ENCODE measurements at places on chromosomes 4 and X.

DNA sequence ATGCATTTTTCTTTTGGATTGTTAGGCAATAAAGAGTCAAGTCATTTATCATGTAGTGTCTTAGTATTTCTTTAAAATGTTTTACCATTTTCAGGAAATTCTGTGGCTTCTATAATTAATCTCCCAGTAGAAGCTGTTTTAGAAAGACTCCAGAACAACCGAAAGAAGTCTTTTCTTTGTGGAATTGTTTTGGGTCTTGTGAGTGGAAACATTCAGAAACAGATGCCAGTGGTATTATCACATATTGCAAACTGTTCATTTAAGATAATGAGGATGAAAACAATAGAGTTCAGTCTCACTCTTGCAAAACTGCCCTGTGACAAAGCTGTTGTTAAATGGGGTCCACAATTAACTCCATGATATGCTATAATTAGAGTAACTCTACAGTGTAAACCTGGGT lies 211.2 kb upstream of the KIT start:
- no peak for DNase-seq

- DNase-seq, result no peak
These were observed 71.7 kb downstream of the ARAP2 start for GRCh38 chr4:36172656-36173055.

DNA sequence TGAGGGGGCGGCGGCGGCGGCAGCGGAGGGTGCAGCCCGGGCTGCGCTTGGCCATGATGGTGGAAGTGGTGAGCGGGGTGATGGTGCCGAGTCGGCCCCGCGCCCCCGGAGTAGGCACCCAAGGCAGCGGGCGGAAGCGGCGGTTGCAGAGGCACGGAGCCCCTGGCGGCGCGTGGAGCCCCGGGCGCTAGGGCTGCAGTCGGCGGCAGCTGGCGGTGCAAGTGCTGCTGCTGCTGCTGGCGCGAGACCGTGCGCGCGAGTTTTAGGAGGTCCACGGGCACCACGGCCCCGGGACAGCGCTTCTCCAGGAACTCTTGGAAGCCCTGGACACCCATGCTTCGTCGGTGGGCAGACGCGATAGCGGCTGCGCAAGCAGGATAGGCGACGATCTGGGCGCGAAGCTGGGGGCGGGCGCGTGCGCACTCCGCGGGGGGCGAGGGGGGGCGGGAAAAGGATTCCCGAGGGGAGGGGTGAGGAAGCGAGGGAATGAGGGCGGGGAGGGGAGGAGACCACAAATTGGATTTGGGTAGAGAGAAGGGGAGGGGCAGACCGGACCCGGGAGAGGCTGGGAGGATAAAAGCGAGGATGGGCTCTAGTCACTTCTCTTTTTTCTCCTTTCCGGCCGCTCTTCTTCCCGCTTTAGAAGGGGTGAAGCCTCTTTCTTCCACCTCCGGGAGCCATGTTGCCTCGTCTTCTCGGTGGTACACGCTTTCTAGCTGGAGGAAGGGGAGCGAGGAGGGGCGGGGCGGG lies at the start of gene FAM120C:
FAM120C (minus strand) TSS at position 391 of the 750 bp plus-strand sequence; CDS start at position 335, 56 bp downstream.
- DNase-seq, result peak; percentile 56

- no peak for DNase-seq
These were observed 304.7 kb upstream of the TAPT1 start for GRCh38 chr4:16530688-16531635.

DNA sequence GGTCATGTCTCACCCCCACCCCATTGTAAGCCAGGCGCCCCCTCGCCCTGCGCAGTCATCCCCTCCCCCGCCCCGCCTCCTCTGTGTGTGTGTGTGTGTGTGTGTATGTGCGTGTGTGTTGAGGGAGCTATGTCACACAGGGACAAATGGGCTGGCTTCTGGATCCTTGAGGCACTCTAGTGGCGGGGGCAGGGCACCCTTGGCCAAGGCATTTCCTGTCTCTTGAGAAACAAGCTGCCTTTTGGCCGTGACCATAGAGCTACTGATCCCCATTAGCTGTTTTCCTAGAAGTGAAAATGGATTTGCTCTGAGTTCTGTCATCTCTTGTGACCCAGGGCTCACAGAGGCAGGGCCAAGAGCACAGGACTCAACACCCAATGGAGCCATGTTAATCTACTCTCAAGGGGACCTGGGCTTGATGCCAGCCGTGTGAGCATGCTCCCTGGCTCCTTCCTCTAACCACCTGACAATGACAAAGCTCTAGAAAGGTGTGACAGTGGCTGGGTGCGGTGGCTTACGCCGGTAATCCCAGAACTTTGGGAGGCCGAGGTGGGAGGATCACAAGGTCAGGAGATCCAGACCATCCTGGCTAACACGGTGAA lies 162.5 kb upstream of the BCOR start:
- DNase-seq, result no peak

GRCh38 chr4:59537246-59537886 lies 1662.8 kb upstream of the ADGRL3 start:
- no peak for DNase-seq

- no peak for DNase-seq
These were observed 88.3 kb downstream of the AMELX start for GRCh38 chrX:11381464-11381863.

GRCh38 chrX:13646154-13646549 lies 6.8 kb upstream of the TCEANC start:
- no peak for DNase-seq

DNA sequence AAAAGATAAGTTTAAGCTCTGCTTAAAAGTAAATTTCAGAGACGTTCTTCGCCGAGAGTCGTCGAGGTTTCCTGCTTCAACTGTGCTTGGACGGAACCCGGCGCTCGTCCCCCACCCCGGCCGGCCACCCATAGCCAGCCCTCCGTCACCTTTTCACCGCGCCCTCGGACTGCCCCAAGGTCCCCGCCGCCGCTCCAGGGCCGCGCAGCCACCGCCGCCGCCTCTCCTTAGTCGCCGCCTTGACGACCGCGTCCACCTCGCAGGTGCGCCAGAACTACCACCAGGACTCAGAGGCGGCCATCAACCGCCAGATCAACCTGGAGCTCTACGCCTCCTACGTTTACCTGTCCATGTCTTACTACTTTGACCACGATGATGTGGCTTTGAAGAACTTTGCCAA lies 70.8 kb downstream of the FMR1NB start:
- DNase-seq, result no peak

- no peak for DNase-seq
These were observed 240.2 kb downstream of the ADGRL3 start for GRCh38 chr4:61440321-61440720.

DNA sequence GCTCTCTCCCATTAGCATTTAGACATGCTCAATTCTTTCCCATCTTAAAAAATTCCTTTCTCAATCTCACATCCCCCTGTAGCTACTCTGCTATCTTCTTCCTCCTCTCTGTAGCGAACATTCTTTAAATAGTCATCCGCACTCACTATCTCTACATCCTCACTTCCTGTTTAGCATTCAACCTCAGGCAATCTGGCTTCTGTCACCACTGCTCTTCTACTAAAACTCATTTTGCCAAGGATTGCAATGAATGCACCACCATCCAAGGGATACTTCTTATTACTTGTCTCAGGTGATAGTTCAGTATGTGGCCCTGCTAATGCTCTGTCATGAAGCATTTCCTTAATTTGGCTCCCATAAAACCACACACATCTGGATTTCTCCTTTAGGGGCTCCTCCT lies 10.9 kb upstream of the TET2 start:
- DNase-seq, result no peak

DNA sequence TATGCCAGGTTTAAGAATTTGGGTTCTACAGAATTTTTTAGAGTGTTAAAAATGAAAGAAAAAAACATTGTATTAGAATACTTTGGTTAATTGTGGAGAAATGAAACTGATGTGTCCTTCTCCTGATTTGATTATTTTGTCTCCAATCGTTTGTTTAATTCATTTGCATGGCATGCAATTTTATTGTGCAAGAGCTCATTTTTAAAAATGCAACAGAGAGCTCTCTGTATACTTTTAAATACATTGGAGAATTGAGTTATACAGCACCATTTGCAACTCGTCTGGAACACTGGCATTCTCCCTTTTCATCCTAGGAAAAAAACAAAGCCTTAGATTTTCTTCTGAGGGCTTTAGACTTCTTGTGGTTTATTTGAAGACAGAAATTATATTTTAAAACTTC lies 689 bp downstream of the EXOC1L start:
- no peak for DNase-seq

DNA sequence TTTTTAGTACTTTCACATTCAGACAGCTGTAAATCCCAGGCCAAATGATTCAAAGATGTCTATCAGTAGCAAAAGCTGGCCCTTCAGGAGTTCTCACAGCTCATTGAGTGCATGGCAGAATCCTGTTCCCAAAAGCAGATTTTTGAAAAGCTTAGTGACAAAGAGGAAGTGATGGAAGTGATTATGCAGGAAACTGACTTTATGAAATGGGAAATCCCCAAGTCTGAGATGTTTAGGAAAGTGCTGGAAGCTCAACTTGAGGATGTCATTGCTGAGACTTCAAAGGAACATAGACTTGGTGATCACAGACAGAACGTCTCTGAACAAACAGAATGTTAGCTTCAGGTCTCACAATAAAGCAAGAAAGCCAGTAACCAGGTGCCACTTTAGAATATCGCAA lies 51.0 kb upstream of the CFAP47 start:
- DNase-seq, result no peak

GRCh38 chrX:150984169-150984824 lies 1.2 kb downstream of the HMGB3 start:
- no peak for DNase-seq

DNA sequence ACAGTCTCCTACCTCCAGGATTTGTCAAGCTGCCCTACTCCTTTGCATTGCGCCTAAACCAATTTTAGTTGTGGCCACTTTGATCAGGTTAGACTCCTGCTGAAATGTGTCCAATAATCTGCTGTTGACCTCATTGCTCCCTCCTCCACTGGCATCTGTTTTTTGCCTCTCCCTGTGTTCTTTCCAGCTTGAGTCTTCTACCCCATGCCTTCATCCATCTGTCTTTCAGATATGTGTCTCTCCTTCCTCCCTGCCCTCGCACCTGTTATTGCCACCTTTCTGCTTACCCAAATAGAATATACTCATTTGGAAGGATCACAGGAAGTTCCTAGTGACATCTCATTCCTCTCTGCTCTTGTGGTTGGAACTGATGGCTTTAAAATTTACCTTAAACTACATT lies 366.6 kb upstream of the CLNK start:
- DNase-seq, result no peak

- DNase-seq, result no peak
These were observed 13.3 kb upstream of the TEX13C start for GRCh38 chrX:125306335-125306866.

DNA sequence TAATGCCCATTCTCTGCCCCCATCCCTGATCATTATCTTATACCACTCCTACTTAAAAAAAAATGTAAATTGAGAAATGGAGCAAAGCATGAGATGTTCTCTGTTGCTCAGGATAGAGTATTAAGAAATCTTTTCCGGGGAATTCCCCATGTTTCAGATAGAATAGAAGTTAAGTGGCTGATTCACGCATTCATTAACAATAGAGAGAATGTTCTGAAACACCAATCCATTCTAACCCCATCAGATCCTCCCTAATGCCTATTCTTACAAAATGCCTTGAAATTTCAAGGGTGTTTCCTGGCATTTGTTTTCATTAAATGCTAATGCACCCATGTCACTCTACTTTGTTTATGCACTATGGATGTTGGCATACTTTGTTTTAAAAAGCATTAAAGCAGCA lies 101.1 kb downstream of the AREG start:
- DNase-seq, result no peak

GRCh38 chr4:122576261-122577188 lies 44.3 kb downstream of the IL21 start:
- no peak for DNase-seq

DNA sequence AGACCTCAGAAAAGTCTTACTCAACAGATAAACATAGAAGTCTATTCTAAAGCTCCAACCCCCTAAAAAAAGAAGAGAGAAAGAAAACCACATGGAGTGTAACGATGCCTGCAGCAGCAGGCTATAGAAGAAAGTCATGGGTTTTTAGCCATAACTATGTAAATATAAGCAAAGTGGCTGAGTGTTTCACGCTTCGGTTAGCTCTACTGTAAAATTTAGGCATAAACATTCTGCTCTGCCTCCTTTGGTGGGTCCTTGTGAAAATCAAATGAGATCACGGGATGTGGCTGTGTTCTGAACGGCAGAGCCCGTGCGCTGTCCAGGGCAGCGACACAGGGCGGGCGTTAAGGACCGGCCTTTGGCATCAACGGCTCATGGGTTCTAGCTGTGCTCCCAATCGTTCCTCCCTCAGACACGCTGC lies 78.4 kb downstream of the IRF2 start:
- no peak for DNase-seq

GRCh38 chr4:82371497-82371896 lies 2.3 kb downstream of the HNRNPD start:
- DNase-seq, result no peak

DNA sequence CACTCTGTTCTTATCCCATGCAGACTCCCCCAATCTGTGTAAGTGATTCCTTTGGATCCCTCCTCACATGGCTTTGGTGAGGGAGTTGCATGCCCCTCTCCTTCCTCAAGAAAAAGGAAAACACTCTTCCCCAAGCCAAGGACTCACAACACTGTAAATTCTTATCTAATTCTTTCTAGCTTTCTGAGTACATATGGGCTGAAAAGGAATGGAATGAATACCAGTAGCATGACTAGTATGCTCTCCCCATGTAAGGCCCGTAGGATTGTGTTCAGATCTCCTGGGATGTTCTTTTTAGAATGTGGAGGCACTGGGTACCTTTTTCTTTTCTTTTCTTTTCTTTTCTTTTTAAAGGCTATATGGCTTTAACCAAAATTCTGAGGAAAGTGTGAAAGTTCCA lies 17.0 kb upstream of the MAGED1 start:
- no peak for DNase-seq

- DNase-seq, result no peak
These were observed 58.3 kb downstream of the EVC2 start for GRCh38 chr4:5650040-5650439.

DNA sequence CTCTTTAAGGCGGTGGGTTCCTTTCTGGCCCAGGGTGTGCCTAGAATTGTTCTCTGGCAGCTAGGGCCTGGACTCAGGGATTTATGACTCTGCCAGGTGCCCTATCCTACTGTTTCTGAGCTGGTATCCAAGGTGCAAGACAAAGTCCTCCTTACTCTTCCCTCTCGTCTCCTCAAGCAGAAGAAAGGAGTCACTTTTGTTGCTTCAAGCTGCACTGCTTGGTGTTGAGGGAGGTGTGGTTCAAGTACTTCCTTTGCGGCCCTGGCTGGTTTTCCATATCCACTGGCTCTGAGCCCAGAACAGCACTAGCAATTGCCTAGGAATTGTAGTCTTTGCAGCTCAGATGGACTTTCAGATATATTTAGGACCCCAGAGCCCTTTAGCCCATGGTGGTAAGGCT lies 39.3 kb downstream of the RTL3 start:
- no peak for DNase-seq
